ENCODE measurements at places on chromosomes 7 and 10. TPM values are rescaled to one million over a fixed set of nuclear protein-coding genes. Genes with fewer than 3 reads are reported as not detected.

RARRES2 gene
- 12.0 TPM for total RNA-seq

XRCC2 gene
- 2.2 TPM for total RNA-seq

FGL2 gene
- total RNA-seq: 3.2 TPM

HMX2 gene
- not detected for total RNA-seq

PDK4 gene
- 6.4 TPM for total RNA-seq

CRCP gene
- 53.6 TPM for total RNA-seq

TMEM229A gene
- 0.74 TPM for total RNA-seq

CFTR gene
- 0.25 TPM for total RNA-seq

STEAP4 gene
- total RNA-seq: 0.25 TPM

PRSS37 gene
- total RNA-seq: not detected

VSTM2A gene
- total RNA-seq: 56.8 TPM

TMEM270 gene
- not detected for total RNA-seq

WASHC2C gene
- total RNA-seq: 35.9 TPM

HOXA11 gene
- total RNA-seq: not detected

NXPH1 gene
- total RNA-seq: 34.9 TPM

ARF5 gene
- 92.4 TPM for total RNA-seq

COL17A1 gene
- total RNA-seq: 0.25 TPM

IKZF1 gene
- 3.0 TPM for total RNA-seq

FMC1 gene
- 4.9 TPM for total RNA-seq

C10orf53 gene
- total RNA-seq: not detected

GCK gene
- 3.9 TPM for total RNA-seq

CHST3 gene
- total RNA-seq: 5.4 TPM

SLC18A3 gene
- total RNA-seq: not detected

ACHE gene
- 16.7 TPM for total RNA-seq

CPED1 gene
- total RNA-seq: 2.2 TPM

MACROH2A2 gene
- total RNA-seq: 30.7 TPM

GPR85 gene
- total RNA-seq: 131 TPM

ANKRD61 gene
- total RNA-seq: not detected

FGFR2 gene
- total RNA-seq: 46.7 TPM

PRLHR gene
- total RNA-seq: 2.0 TPM

AQP1 gene
- 1.5 TPM for total RNA-seq

All from temporal lobe (tissue), 4 donors.